ENCODE measurements at places on chromosomes 6 and 20. TPM values are rescaled to one million over a fixed set of nuclear protein-coding genes. Genes with fewer than 3 reads are reported as not detected.

The RIPOR2 gene
- total RNA-seq: 75.2 TPM

The TTLL9 gene
- total RNA-seq: not detected

The ACSS1 gene
- total RNA-seq: 14.5 TPM

The MATN4 gene
- 1.1 TPM for total RNA-seq

The GPR6 gene
- not detected for total RNA-seq

The GHRH gene
- total RNA-seq: not detected

The TCP11 gene
- not detected for total RNA-seq

The PBX2 gene
- total RNA-seq: 56.9 TPM

The KLC4 gene
- total RNA-seq: 10.0 TPM

The LRFN2 gene
- total RNA-seq: not detected

The ESR1 gene
- 0.45 TPM for total RNA-seq

DNA sequence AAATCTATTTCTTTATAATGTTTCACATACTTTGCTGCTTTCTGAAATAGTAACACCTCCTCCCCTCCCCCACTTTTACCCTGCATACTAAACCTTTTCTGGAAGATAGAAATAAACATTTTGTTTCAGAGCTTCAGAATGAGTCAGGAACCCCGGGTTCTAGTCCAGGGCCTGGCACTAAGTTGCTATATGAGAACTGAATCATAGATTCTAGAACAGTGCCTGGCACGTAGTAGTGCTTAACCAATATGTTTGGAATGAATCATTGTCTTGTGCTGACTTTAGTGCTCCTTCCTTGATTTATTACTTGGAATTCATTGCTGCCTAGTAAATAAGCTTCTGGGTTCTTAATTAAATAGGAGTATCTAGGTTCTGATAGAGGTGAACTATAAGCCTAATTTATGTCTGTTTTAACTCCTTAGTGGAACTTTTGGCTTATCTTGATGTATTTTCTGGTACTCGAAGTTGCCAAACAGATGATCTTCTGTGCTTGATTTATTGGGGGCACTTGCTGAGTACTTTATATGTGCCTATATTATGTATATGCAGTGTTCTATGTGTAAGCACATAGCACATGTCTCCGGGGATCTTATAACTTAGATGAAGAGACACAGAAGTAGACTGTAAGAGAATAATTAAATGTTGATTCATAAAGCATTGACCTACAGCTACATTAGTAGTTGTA is 18.6 kb downstream of the TAB2 start:
- peak; percentile 30 for DNase-seq
- peaks cover 29% of the 10 kb centered on the region for H3K36me3 ChIP-seq
- H3K27ac ChIP-seq: peak overlapping the region; percentile 84
- no peaks in the 10 kb centered on the region for H3K27me3 ChIP-seq
- peak overlapping the region; percentile 50 for H3K4me3 ChIP-seq

GRCh38 chr6:142929751-142930358 is 15.1 kb downstream of the HIVEP2 start:
- peak overlapping the region; percentile 92 for H3K4me3 ChIP-seq
- H3K4me1 ChIP-seq: peaks cover 74% of the 10 kb centered on the region
- H3K27me3 ChIP-seq: no peaks in the 10 kb centered on the region

DNA sequence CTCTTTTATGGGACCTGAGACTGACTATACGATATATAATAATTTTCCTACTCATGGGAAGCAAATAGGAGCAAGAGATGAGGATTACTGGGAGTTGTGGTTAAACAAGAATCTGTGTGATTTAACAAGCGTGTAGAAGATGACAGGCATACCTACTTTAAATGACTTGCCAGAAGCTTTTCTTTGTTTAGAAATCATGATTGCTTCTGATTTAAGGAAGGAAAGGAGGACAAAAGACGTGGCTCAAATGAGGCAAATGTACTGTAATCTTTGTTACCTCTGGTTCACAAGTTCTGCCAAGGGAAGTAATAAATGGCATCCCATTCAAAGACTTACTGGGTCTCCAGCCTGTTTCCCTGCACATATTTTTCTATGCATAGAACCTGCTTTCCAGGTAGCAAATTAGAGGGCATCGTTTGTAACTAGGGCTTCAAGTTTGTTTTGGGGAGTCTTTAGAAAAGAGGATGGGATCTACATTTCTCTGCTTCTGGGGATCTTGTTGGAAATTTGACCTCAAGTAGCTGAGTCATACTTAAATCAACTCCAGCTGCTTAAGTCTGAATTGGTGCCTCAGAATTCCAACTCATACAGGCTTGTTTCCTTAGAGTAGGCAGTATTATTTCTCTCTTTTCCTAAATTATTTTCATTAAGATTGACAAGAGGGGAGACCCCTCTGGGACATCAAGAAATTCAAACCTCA is 2.9 kb upstream of the TRMT11 start:
- H3K27ac ChIP-seq: no peak overlapping the region
- H3K36me3 ChIP-seq: no peaks in the 10 kb centered on the region
- DNase-seq: no peak
- H3K27me3 ChIP-seq: no peaks in the 10 kb centered on the region

DNA sequence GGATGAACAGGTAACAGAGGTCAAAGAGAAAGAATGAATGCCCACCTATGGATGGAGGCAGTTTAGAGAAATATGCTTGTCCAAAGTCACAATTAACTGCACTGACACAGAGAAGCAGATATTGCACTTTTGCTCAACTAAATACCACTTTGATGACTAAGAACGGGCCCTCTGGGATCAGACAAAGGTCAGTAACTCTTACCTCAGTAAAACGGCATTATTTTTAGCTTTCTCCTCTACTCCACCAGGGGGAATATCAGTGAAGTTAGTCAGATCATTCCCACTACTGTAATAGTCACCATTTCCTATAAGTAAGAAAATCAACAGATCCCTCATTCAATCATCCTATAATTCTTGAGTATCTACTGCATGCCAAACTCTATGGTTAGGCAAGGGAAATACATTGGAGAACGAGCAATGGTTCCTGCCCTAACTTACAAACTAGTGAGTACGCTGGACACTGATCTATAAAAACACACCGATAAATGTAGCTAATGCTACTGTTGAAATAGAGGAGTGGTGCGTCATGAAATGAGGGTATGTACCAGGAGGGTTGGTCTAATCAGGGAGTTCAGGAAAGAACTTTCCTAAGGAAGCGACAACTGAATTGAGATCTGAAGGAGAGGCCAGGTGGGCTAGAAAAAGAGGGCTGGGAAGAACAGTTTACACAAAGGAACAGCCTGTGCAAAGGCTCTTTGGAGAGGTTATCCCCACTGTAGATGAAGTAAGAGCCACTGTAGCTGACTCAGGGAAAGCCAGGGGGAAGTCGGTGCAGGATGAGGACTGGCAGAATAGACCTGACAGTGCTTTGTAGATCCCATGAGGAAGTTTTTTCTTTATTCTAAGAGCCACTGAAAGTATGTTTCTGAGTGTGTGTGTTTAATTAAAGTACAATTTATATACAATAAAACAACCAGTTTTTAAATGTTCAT is 9.2 kb downstream of the ECI2 start:
- H3K27me3 ChIP-seq: no peaks in the 10 kb centered on the region
- H3K4me3 ChIP-seq: no peak overlapping the region
- peaks cover 6% of the 10 kb centered on the region for H3K4me1 ChIP-seq
- H3K36me3 ChIP-seq: peaks cover 40% of the 10 kb centered on the region

DNA sequence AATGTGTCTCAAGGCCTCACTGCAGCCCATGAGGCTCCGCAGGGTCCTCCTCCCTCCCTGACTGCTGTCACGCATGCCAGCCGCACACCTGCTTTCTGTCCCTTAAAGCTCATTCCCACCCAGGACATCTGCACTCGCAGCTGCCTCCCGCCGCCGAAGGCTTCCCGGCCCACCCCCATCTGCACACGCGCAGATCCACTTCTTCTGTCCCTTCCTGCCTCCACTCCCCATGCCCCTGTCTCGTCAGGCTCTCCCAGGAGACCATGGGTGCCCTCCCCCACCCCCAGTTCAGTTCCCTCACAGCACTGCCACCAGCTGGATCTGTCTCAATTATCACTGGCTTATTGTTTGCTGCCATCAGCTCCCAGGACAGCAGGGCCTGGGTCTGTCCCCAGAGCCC is 63.0 kb downstream of the RIPOR3 start:
- H3K36me3 ChIP-seq: no peaks in the 10 kb centered on the region
- no peaks in the 10 kb centered on the region for H3K4me1 ChIP-seq
- H3K27ac ChIP-seq: no peak overlapping the region
- no peak for DNase-seq

DNA sequence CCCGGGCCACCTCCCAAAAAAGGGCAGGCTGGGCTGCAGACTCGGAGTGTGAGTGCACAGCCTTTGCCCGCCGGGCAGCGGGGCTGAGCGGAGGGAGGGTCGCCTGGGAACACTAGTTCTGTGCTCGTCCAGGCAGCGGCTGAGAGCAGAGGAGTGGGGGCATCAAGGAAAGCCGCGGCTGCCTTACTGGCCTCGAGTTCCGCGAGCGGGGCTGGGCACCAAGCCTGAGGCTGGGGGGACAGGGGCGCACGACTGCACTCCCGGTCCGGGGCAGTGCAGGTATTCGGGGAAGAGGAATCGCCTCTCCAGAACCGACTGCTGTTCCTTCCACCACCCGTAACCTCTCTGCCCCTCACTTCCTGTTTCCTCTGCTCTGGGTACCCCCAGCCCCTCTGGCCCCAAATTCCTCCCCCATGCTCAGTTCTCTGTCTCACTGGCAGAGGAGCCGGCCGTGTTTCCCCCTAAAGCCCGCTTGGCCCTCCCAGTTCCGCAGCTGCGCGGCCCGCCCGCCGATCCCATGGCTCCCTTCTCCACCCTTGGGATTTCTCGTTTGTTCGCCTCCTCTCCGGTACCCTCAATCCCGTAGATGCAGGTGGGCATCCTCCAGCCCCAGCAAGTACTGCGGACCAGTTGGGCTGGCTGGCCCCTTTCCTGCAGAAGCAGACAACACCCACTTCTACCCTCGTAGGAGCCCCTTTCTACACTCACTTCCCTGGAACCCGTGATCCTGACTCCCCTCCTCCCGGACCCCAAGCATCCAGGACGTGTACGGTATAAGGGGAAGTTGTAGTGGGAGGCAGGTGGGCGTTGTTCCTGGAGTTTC is 5.1 kb downstream of the RING1 start:
- H3K4me1 ChIP-seq: peaks cover 51% of the 10 kb centered on the region
- H3K4me3 ChIP-seq: peak overlapping the region; percentile 78
- H3K36me3 ChIP-seq: peaks cover 9% of the 10 kb centered on the region

GRCh38 chr6:19041906-19042305 is 654.8 kb downstream of the RNF144B start:
- DNase-seq: no peak
- no peak overlapping the region for H3K27ac ChIP-seq
- H3K27me3 ChIP-seq: no peaks in the 10 kb centered on the region
- no peaks in the 10 kb centered on the region for H3K36me3 ChIP-seq

DNA sequence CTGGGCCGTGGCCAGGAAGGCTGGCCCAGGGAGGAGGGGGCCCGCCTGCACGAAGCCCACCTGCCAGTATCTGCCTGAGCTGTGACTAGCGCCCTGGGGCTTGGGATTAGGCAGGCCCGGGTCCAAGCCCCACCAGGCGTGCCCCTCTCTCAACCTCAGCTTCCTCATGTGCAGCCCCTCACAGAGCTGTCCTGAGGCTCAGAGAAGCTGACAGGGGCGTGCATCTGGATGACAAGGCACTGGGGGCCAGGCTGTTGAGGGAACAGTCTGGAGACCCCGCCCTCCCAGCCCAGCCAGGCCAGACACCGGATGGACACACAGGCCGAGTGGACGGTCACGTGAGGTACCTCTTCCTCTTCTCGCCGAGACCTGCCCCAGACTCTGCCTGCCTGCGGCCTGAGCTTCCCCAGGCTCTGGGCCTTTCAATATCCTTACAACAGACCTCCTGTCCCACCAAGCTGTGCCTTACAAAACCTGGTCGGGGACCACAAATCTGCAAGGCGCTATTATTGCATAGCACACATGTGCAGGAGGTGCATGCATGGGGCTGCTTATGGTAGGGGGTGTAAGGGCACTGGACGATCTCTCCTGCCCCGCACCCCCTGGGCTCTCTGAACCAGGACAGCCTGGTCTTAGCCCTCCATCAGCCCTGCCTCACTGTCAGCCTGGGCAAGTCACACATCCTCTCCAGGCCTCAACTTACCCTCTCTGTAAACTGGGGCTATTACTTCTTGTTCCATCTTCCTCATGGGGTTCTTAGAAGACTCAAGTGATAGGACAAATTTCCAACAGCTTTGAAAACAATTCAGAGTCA is 20.0 kb downstream of the NOL4L start:
- H3K36me3 ChIP-seq: no peaks in the 10 kb centered on the region
- peaks cover 31% of the 10 kb centered on the region for H3K4me1 ChIP-seq
- H3K27me3 ChIP-seq: no peaks in the 10 kb centered on the region
- no peak overlapping the region for H3K4me3 ChIP-seq

DNA sequence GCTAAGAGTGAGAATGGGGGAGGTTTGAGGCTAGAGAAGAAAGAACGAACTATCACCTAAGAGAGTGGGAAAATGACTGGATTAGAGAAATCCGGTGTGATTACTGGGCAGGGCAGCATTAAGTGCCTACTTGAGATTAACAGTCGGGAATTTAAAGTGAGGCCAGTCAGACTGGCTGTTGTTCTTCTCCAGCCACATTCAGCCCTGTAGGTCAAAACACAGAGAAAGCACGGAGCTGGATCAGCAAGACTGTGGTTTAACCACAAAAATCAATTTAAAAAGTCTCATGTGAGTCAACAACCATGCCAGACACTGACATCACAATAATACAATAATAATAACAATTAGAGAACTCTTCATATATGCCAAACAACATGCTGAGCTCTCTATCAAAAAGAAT is 301.9 kb upstream of the SGK1 start:
- no peaks in the 10 kb centered on the region for H3K36me3 ChIP-seq
- H3K4me3 ChIP-seq: no peak overlapping the region
- DNase-seq: no peak
- no peak overlapping the region for H3K27ac ChIP-seq
- H3K27me3 ChIP-seq: no peaks in the 10 kb centered on the region

- H3K36me3 ChIP-seq: peaks cover 61% of the 10 kb centered on the region
- no peak for DNase-seq
- H3K4me1 ChIP-seq: peaks cover 26% of the 10 kb centered on the region
- peak overlapping the region; percentile 32 for H3K27ac ChIP-seq
Measured at GRCh38 chr6:24848461-24848860, 49.7 kb upstream of the ARMH2 start.

GRCh38 chr6:151147118-151147832 is 92.5 kb upstream of the AKAP12 start:
- no peaks in the 10 kb centered on the region for H3K36me3 ChIP-seq
- DNase-seq: no peak
- H3K27ac ChIP-seq: no peak overlapping the region
- H3K4me3 ChIP-seq: no peak overlapping the region
- no peaks in the 10 kb centered on the region for H3K4me1 ChIP-seq

DNA sequence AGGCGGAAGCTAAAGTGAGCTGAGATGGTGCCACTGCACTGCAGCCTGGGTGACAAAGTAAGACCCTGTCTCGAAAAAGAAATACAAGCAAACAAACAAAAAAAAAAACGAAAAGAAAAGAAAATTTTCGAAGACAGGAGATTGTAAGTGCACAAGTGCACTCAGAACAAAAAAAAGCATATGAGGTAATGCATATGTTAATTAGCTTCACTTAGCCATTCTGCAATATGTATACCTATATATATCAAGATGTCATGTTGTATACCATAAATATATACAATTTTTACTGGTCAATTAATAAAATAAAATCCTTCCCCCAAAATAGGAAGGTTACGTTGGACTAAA is 127.5 kb downstream of the RIN2 start:
- no peaks in the 10 kb centered on the region for H3K4me1 ChIP-seq
- no peak overlapping the region for H3K27ac ChIP-seq
- no peak overlapping the region for H3K4me3 ChIP-seq
- no peaks in the 10 kb centered on the region for H3K36me3 ChIP-seq

GRCh38 chr6:43009124-43009523 is 4.6 kb downstream of the MEA1 start:
- H3K27ac ChIP-seq: peak overlapping the region; percentile 54
- H3K4me1 ChIP-seq: peaks cover 26% of the 10 kb centered on the region
- H3K27me3 ChIP-seq: no peaks in the 10 kb centered on the region
- H3K36me3 ChIP-seq: peaks cover 22% of the 10 kb centered on the region
- no peak overlapping the region for H3K4me3 ChIP-seq

- H3K4me1 ChIP-seq: peaks cover 11% of the 10 kb centered on the region
- no peaks in the 10 kb centered on the region for H3K27me3 ChIP-seq
- DNase-seq: no peak
- H3K4me3 ChIP-seq: no peak overlapping the region
Measured at GRCh38 chr6:5537132-5537531, 275.8 kb downstream of the FARS2 start.
